ENCODE measurements at places on chromosomes 11 and 22.

GRCh38 chr22:28899199-28899853 lies 16.0 kb downstream of the ZNRF3 start:
- DNase-seq: no peak

- DNase-seq: no peak
These were observed 16.5 kb downstream of the P2RX3 start for GRCh38 chr11:57354699-57355098.

DNA sequence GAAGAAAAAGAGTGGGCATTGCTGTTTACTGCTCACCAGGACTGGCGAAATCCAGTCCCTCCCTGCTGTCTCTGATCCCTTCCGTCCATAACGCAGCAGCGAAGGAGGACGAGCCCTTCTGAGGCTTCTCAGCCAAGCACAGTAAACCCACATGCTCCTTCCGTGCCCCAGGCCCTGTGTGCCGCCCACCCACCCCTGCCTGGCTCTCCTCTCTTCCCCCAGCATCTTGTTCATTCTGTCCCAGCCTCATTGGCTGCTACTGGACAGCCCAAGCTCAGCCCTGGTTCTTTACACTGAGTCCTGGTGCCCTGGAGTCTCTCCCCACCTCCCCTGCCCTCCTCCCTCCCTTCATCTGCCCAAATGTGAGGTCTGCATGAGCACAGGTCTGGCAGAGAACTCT lies 559.7 kb downstream of the BRD1 start:
- no peak for DNase-seq

DNA sequence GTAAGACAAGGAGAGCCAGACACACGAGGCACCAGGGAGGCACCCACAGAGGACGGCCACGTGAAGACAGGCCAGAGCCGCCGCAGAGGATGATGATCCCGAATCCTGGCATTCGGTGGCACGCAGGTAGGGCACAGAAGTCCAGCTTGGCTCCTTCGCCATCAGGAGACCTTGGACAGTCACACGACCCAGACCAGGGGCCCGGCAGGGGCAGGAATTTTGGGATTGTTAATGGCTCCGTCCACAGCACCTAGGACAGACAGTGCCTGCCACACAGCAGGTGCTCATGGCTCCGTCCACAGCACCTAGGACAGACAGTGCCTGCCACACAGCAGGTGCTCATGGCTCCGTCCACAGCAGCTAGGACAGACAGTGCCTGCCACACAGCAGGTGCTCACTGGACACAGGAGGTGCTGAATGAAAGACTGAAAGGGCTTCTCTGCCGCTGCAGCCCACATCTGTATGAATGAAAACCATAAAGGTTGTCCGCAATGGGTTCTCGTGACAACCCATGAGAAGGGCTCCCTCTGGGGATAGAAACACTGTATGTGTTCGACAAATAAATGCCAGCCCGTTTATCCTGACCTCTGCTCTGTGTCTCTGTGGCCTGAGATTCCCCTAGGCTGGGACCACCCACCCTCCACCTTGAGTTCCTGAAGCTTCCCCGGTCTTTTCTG lies 341.6 kb downstream of the CTTN start:
- no peak for DNase-seq

All from activated CD8-positive, alpha-beta memory T cell treated with anti-CD3 and anti-CD28 coated beads, Interleukin-2, amount 50 U/mL, for 48 hours (primary cell).